ENCODE measurements at places on chromosomes 1 and 21. TPM values are rescaled to one million over a fixed set of nuclear protein-coding genes. Genes with fewer than 3 reads are reported as not detected.

Gene MMP23B
- 2.3 TPM for total RNA-seq

Gene SPRR1B
- not detected for total RNA-seq

Gene ZNF695
- total RNA-seq, result 0.17 TPM

Gene VSIG8
- total RNA-seq, result not detected

Gene OR2T35
- total RNA-seq, result not detected

Gene FMO4
- 0.85 TPM for total RNA-seq

Gene PLA2G2A
- not detected for total RNA-seq

Gene PRMT2
- total RNA-seq, result 121 TPM

Gene NTRK1
- 13.8 TPM for total RNA-seq

Gene HSPG2
- total RNA-seq, result 4.0 TPM

Gene FUCA1
- 5.9 TPM for total RNA-seq

Gene RAD54L
- 33.3 TPM for total RNA-seq

Gene HS2ST1
- 17.1 TPM for total RNA-seq

Gene PSRC1
- total RNA-seq, result 13.3 TPM

Gene CSF3R
- total RNA-seq, result 1.1 TPM

Gene RGSL1
- not detected for total RNA-seq

Gene TNFRSF18
- total RNA-seq, result 175 TPM

Gene VANGL2
- total RNA-seq, result not detected

Gene LHX8
- not detected for total RNA-seq

Gene LRRIQ3
- total RNA-seq, result 0.39 TPM

Gene KLHDC9
- total RNA-seq, result not detected

Gene SMIM1
- total RNA-seq, result not detected

Gene C1orf198
- 3.2 TPM for total RNA-seq

Gene GNAT2
- 0.15 TPM for total RNA-seq

Gene FBXO28
- total RNA-seq, result 28.4 TPM

Gene GSTM2
- total RNA-seq, result 52.0 TPM

Gene TNFRSF14
- total RNA-seq, result 263 TPM

Gene SMCP
- total RNA-seq, result not detected

Gene UBIAD1
- 27.5 TPM for total RNA-seq

Gene LMX1A
- not detected for total RNA-seq

Gene GIPC2
- 0.07 TPM for total RNA-seq

Gene ERG
- not detected for total RNA-seq

Gene NEK7
- total RNA-seq, result 48.1 TPM

Gene KCND3
- total RNA-seq, result not detected

Gene SLC30A2
- total RNA-seq, result not detected

Gene MYBPH
- total RNA-seq, result not detected

Gene DMAP1
- 53.6 TPM for total RNA-seq

Gene SPRR2E
- not detected for total RNA-seq

Gene DIRAS3
- total RNA-seq, result not detected

Gene CRP
- total RNA-seq, result not detected

Gene TMEM52
- total RNA-seq, result not detected

Gene FABP3
- not detected for total RNA-seq

Gene NBPF4
- total RNA-seq, result 0.51 TPM

Gene S100A8
- not detected for total RNA-seq

Gene KRTAP12-2
- total RNA-seq, result not detected

Gene AVPR1B
- total RNA-seq, result not detected

Gene MFAP2
- total RNA-seq, result not detected

Gene CFHR4
- total RNA-seq, result not detected

Gene GSTM1
- total RNA-seq, result 72.8 TPM

Gene TACSTD2
- not detected for total RNA-seq

Gene TRPM2
- 35.6 TPM for total RNA-seq

Gene IVL
- total RNA-seq, result not detected

Gene EPHX1
- total RNA-seq, result 1.0 TPM

Gene STIL
- 28.4 TPM for total RNA-seq

Gene SPRR5
- total RNA-seq, result not detected

Gene AMPD2
- total RNA-seq, result 93.2 TPM

Gene MYOG
- not detected for total RNA-seq

Gene SF3B4
- 112 TPM for total RNA-seq
